ENCODE measurements at places on chromosomes 16 and 17.

DNA sequence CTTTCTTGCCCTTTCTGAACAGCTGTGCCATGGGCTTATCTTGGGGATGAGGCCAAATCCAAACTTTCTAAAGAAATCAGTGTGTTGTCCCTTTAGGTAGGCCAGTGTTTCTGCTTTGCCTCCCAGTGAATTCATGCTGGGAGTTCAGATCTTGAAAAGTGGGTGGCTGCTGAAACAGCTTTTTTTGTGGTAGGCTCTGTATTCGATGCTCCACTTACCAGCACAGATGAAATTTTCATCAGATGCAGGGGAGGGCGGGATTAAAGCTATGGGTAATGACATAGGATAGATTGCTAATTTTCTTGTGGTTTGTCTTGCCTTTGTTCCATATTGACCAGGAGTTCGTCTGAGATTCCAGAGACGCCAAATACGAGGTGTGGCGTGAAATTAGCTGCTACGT, 2.8 kb downstream of the SOCS7 start:
- no peak for DNase-seq

DNA sequence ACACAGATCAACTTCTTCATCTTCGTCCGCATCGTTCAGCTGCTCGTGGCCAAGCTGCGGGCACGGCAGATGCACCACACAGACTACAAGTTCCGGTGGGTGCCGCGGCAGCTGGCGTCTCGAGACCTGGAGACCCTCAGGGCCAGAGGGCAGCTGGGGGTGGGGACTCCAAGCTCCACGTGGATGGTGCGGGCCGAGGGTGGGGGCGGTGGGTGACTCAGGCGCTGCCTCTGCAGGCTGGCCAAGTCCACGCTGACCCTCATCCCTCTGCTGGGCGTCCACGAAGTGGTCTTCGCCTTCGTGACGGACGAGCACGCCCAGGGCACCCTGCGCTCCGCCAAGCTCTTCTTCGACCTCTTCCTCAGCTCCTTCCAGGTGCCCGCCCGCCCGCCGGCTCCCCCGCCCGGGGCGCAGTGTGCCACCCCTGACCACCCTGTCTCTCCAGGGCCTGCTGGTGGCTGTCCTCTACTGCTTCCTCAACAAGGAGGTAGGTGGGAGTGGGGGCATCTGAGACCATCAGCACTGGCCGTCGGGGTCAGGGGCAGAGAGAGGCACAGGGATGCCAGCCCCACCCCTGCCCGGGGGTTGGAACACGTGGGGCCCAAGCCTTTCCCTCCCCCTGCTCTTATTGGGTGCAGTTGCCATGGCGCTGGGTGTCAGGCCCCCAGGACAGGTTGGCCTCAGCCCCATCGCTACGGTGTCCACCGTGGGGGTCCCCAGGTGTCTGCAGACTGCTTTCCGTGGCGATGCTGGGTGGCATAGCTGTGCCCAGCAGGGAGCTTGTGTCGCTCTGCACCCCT, 8.8 kb downstream of the GCGR start:
- DNase-seq = no peak

DNA sequence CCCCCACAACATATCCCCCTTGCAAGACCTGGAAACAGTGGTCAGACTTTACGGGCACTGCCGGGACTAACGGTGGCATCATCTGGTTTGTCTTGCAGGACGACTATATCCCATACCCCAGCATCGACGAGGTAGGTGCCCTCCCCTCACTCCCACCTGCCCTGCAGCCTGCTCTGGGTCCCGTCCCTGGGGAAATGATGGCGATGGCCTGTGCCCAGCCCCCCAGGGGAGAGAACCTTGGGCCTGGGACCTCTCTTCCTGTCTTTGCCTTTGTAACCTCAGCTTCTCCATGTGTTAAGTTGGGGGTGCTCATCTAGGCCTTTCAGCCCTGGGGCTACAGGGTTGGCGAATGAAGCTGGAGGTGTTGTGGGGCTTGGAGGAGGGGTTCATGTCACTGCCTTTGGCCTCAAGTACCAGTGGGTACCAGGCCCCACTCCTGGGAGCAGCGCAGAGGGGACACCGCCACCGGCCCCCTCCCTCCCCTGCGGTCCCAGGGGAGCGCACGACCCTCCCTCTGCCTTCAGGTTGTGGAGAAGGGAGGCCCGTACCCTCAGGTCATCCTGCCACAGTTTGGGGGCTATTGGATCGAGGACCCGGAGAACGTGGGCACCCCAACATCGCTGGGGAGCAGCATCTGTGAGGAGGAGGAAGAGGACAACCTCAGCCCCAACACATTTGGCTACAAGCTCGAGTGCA, 99.9 kb downstream of the OR1D5 start:
- no peak for DNase-seq

- no peak for DNase-seq
Measured at GRCh38 chr16:68093816-68094613, 8.8 kb downstream of the NFATC3 start.

DNA sequence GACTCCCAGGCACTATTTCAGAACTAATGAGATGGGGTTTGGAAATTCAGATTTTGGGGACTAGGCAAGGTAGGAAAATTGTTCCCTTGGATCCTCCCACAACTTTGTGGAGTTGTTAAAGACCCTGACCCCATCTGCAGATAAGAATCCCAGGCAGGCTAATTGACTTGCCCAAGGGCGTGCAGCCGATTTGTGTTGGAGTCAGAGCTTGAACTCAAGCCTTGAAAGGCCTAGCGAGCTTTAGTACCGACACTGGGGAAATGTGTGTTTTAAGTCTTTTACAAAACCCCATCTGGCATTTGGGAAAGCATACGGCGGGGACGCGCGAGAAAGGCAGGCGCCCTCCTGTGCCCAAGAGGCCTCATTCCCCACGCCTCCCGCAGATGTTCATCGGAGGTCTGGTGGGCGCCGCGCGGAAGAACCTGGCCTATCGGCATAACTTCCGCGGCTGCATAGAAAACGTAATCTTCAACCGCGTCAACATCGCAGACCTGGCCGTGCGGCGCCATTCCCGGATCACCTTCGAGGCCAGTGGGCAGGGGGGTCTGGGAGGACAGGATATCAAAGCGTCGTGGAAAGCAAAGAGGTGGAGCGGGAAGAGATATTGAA, 4.3 kb downstream of the CNTNAP1 start:
- no peak for DNase-seq

- DNase-seq = no peak
Measured at GRCh38 chr16:1310832-1311200, 1.4 kb downstream of the UBE2I start.

GRCh38 chr17:7084088-7084487, 4.0 kb upstream of the CLEC10A start:
- no peak for DNase-seq

DNA sequence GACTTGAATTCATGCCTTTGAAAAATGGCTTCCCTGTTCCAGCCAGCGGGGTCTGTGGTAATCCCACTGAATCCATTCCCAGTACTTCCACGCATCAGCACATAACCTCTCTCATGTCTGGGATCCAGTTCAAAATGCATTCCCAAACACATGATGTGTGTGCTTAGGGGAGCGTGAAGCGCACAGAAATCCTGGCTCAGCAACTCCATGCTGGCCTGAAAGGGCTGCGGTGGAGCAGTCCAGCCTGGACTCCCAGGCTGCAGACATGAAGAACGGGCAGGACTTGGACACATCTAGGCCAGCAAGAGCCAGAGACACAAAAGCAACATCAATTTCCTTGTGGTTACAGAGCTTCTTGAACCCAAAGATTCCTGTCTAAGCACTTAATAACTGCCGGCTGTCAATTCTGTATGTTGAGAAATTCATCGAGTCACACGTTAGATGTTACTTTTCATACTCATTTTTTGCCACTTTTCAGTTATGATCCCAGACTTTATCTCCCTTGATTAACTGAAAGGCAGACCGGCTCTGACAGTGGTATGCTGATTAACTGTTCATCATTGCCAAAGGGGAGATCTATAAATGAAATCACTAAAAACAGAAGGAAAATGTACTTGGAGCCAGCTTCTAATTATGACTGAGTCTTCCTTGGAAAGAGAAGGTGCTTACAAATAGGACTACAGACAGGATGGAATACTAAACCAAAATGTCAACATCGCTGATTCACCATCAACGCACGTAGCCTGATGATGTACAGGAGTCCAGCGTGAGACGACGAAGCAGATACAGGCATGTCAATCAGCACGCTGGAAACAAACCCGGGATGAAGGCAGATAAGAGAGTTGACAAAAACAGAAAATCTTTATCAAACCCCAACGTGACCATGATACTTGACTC, 23.0 kb downstream of the NSMCE1 start:
- DNase-seq = no peak

DNA sequence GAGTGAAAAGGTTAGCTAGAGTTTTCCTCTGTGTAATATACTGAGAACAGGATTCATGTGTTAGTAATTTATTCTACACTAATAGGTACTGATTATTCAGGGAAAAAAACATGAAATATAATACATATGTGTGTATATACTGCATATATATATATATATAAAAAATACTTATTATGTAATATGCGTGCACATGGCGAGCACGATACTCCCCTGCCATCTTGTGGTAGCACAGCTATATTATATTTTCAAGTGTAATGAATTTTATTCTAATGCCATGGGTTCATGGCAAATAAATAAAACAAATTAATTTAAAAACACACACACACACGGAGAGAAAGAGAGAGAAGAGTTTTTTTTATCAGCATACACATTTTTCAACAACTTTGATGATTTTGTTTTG, 460.6 kb downstream of the KCNJ2 start:
- no peak for DNase-seq

- peak; percentile 46 for DNase-seq
Measured at GRCh38 chr16:18958621-18959029, 25.1 kb upstream of the TMC7 start.

GRCh38 chr17:72501404-72502370, 380.9 kb downstream of the SOX9 start:
- peak; percentile 68 for DNase-seq

DNA sequence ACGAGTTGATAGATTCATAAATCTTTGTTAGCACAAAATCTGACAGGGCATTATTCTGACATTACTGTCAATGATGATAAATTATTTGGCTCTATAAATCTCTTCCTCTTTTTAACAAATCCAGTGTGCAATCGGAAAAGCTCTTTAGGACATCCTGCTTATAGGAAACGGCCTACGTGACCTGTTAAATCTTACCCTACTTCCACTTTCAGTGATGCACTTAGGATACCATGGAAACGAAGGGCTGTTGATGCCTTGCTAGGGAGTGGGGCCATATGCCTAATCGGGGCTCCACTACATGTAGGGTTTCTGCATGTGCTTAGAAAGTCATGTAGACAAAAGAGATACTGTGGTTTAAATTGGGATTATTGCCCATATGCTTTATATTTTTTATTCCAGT, 27.2 kb downstream of the ZNF594 start:
- DNase-seq = no peak

- DNase-seq = no peak
Measured at GRCh38 chr16:19874851-19875546, 9.6 kb downstream of the GPRC5B start.

DNA sequence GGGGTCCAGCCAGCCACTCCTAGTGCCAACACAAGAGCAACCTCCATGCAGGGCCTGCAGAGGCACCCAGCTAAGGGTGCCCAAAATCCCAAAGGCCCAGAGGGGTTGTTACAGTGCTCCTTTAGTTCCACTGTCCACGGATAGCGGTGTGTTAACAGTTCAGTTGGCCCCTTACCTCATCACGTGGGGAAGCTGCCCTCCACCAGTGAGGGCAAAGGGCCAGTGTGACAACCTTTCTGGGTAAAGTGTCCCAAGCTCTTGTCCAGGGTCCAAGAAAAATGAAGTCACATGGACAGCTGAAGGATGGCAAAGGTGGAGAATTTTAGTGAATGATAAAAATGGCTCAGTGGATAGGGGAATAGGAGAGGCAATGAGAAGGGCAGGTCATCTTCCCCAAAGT, 8.7 kb upstream of the MKS1 start:
- no peak for DNase-seq

DNA sequence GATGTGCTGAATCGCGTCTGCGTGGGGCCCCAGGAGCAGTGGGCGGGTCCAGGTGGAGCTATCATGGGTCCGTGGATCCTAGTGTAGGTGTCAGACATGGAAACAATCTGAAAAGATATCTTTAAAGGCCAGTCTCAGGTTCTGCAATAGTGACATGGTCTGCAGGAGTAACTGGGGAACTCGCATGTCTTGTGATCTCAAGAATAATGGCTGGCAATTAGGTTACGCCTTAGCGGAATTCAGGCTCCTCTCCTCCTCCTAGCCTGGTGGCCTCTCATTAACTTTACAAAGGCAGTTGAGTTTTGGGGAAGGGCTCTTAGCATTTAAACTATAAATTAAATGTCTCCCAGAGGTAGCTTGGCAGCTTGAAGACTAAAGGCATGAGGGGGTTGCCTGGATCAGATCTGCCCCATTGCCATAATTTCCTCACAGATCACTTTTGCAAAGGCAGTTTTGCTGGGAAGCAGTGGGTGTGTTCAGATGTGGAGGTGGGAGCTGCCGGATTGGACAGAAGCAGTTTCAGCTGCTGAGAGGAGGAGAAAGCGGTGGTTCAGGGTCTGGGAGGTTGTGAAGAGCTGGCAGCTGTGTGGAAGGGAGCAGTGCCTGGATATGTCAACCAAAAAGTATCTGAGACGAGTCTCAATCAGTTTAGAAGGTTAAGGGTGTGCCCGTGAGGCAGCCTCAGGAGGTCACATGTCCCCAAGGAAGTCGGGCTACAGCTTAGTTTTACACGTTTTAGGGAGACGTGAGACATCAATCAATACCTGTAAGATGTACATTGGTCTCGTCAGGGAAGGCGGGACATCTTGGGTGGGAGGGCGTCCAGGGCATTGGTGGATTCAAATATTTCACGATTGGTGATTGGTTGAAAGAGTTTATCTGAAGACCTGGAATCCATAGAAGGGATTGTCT, 2.7 kb downstream of the TBCD start:
- peak; percentile 91 for DNase-seq

- no peak for DNase-seq
Measured at GRCh38 chr16:27972500-27972899, 91.0 kb downstream of the GSG1L start.

- no peak for DNase-seq
Measured at GRCh38 chr16:52515068-52515671, 31.8 kb downstream of the TOX3 start.

DNA sequence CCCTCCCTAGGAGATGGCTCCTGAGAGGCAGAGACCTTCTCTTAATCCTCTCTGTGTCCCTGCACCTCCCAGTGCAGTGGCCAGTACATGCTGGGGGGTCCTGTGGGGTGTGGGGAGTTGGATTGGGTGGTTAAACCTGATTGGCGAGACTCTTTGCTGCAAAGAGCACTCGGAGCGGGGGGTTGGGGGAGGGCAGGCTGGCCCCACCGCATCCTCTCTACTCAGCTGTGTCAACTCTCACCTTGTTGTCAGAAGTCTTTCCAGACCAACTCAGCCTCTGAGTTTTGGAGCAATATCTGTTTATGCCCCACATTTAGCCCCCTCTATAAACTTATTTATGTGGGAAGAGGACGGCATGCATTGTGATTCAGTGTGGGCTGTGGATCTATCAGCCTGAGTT, 40.0 kb downstream of the SMARCE1 start:
- DNase-seq = no peak

- DNase-seq = no peak
Measured at GRCh38 chr17:45230787-45231480, 9.2 kb downstream of the FMNL1 start.

DNA sequence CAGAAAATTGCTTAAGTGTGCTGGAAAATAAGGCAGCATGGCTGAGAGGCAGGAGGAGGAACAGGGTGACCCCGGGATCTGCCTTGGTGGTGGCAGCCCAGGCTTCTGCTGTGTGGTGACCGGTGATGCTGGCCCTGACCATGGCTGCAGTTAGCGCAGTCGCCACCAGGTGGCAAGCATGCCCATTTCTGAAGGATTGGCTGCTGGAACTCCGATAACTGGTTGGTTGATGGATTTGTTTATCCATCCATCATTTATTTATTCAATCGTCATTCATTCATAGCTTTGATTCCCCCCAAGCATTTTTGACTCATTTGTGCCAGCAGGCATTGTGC, 29.1 kb upstream of the ITGA3 start:
- peak; percentile 89 for DNase-seq

GRCh38 chr17:14792746-14793145, 472.4 kb downstream of the PMP22 start:
- DNase-seq = peak; percentile 56

Measured in foreskin keratinocyte (primary cell).